ENCODE measurements at places on chromosomes 13 and 19.

DNA sequence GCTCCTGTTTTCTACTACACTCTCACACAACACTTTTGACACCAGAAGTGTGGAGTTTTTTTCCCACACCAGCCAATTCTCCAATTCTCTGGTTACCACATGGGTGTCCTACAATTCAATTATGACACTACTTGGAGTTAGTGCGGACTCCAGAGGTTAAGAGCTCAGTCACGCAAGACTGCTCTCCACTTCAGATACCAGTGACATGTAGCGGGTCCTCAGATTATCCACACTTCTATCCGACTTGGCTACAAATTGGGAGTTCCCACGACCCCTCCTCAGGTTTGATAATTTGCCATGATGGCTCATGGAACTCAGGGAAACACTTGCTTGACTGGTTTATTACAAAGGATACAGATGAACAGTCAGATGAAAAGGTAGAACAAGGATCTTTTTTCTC lies 32.9 kb downstream of the PAN3 start:
- no peak for DNase-seq

- no peak for DNase-seq
Observed at GRCh38 chr19:990746-991145, 6.6 kb downstream of the WDR18 start.

DNA sequence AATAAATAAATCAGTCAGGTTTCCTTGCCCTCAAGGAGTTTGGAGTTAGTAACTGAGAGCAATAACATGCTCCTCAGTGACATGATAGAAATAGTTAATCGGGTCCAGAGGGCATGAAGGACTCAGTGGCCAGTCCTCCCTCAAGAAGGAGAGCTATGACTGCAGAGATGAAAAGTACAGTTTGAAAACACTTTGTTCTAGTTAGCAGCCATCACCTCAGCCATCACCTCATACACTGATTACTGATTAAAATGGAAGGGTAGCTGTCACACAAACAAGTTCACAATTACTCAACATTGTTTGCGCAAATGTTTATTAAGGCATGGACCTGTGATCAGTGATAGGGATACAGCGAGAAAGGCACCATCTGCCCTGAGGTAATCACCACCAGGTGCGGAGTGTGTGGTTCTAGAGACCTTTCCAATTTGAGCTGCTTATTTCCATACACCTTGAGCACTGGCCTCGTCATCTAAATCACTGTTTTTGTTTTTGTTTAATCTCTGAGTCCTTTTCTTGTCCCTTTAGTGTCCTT lies 85.3 kb upstream of the RAP2A start:
- DNase-seq: no peak

GRCh38 chr19:1068009-1069001 lies 1.3 kb downstream of the ARHGAP45 start:
- no peak for DNase-seq

- no peak for DNase-seq
Observed at GRCh38 chr19:46803555-46803954, 15.2 kb upstream of the SLC1A5 start.

DNA sequence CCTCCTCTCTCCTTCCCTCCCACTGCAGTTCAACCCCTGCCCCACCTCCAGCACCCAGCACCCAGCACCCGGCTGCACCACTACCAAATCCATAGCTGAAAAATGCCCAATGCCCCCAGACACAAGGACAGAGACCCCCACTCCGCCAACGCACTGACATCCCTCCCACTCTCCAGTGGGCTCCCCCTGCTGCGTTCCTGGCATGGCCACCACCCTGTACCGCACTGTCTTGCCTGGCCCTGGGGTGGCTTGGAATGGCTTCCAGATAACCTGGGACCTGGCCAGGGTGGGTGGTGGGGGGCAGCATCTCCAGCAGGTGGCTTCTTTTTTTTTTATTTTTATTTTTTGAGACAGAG lies 5.8 kb upstream of the MKNK2 start:
- no peak for DNase-seq

DNA sequence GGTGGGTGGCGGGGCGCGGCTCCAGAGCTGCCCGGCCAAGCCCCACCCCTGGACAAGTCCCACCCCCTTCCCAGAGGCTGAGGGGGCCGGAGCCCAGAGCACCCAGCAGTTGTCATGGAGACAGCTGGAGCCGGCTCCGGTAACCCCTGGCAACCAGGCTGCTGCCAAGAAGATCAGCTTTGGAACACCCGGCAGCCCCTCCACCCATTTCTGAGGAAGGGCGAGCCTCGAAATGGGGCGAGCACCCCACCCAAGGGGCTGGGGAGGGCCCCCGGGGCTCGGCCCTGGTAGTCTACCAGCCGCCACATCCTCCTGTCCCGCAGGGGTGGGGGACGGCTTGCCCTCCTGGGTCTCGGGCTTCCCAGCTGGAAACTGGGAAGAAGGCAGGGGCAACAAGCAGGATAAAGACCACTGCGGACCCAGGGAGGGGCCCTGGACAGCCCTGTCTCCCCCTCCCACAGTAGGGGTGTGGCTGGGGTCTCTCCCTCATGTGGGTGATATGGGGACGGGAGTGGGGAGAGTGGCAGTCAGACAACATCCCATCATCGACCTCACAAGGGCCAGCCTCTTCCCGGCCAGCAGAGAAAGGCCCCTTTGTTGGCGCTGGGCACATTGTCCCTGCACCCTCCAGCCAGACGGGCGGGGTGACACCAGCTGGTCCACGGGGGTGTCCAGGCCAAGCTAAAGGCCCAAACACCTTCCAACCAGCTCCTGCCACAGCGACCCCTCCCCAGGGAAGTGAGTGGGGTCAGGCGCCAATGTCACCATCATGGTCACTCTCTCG lies 1.5 kb downstream of the CERS1 start:
- DNase-seq: no peak

DNA sequence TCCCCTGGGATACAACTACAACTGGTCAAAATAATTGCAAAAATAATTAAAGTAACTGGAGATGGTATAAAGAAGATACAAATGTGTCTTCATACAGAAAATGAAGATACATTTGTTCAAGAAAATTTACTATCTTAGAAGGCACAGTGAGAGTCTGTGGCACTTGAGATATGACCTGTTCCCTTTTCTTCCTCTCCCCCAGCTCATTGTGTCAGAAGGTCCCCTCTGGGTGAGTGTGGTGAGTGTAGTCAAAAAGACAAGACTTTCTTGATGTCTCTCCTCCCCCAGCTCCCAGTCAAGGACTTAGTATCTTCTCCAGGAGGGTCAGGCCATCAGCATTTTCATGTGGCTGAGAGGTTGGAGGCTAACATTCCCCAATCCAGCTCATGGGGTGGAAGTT lies 51.7 kb downstream of the EDNRB start:
- DNase-seq: no peak

- no peak for DNase-seq
Observed at GRCh38 chr13:43273362-43273761, 250.0 kb downstream of the DNAJC15 start.

GRCh38 chr19:21586311-21587116 lies 81.1 kb downstream of the ZNF429 start:
- no peak for DNase-seq

GRCh38 chr19:408441-408901 lies 476 bp downstream of the C2CD4C start:
- DNase-seq: no peak

- no peak for DNase-seq
Observed at GRCh38 chr19:20243629-20244028, 76.6 kb downstream of the ZNF486 start.

DNA sequence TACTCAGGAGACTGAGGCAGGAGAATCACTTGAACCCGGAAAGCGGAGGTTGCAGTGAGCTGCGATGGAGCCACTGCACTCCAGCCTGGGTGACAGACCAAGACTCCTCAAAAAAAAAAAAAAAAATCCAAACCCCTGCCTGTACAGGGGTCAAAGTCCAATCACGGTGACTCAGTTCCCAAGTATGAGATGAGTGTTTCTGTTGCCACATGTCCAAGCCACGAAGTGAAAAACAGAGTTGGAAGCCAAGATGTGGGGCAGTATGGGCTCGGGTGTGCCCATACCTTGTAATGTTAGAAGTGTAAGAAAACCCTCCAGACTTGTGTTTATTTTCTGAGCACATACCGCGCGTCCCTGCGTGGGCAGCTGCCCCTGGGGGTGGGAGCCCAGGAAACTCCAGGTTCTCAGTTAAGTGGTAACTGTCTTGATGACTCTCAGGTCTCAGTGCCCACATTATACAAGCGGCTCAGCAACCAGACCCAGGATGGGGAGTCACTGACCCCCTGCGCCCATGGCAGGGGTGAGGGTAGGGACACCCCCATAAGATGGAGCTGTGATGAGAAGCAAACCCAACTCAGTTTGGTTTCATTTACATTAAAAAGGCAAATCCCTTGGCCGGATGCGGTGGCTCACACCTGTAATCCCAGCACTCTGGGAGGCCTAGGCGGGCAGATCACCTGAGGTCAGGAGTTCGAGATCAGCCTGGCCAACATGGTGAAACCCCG lies 1.2 kb upstream of the GPX4 start:
- DNase-seq: no peak

DNA sequence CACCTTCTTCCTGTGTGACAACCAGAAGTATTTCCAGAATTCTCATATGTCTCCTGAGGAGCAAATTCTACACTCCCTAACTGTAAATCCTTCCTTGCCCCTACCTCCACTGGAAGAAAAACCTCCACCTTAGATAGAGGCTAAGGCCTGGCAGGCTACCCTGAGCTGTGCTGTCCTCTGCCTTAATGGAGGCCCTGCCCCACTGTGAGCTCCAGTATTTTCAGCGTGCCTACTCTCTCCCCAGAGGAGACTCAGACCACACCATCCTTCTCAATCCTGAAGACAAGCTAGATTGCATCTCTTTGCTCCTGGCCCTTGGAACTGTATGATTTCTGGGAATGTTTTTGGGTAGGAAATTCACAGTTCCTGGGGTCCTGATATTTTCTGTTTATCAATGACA lies 110.0 kb upstream of the OBI1 start:
- DNase-seq: no peak

DNA sequence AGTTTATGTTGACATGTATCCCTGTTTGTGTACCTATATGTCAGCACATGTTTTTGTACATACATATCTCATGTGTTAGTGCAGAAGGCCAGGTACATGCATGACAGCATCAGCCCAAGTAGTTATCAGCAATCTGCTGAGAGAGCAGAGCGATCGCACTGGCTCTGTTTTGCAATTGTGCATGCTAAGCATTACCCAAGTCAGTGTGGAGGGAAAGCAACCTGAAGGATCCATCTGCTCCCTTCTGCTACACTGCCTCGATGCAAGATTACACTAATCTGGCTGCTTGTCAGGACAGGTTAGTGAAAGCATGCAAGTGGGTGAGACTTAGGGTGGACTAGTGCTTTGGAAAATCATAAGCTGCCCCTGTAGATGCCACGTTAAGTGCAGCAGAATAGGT lies 211.8 kb downstream of the PCCA start:
- no peak for DNase-seq

DNA sequence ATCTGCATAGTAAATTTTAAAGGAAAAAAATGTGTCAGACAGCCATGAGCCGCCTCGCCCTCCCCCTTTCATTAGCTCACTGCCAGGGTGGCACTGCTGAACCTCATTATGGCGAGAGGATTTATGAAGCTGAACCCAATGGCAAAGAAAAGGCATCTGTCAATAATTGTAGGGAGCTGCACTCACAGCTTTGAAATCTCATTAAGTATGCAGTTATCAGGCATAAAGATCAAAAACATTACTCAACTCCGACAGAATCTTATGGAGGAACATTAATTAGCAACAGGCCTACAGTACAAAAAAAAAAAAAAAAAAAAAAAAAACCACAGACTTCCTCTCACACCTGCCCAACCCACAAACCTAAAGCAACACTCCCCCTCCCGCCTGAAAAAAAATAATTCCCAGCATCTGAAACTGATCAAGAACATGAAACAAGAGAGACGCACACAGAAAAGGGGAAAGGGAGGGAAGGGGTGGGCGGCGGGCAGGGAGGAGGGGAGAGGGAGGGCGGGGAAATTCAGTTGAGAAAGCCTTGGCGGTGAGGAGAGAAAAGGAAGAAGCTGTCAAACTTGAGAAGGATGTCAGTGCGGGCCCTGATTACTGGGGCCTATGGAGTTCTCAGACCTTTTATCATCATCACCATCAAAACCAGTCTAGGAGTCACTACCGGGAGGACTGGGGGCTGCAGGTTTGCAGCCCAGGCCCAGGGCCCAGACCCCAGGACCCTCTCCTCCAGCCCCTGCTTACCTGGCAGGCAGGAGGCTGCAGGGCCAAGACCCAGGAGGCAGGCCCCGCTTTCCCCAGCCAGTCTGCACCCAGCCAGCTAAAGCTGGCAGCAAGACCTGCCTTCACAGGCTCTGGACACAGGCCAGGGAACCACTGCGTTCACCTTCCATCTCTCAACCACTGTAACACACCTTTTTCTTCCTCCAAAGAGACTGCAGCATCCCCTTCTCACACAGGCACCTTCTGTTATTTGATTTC lies 8.9 kb downstream of the TSHZ3 start:
- no peak for DNase-seq

DNA sequence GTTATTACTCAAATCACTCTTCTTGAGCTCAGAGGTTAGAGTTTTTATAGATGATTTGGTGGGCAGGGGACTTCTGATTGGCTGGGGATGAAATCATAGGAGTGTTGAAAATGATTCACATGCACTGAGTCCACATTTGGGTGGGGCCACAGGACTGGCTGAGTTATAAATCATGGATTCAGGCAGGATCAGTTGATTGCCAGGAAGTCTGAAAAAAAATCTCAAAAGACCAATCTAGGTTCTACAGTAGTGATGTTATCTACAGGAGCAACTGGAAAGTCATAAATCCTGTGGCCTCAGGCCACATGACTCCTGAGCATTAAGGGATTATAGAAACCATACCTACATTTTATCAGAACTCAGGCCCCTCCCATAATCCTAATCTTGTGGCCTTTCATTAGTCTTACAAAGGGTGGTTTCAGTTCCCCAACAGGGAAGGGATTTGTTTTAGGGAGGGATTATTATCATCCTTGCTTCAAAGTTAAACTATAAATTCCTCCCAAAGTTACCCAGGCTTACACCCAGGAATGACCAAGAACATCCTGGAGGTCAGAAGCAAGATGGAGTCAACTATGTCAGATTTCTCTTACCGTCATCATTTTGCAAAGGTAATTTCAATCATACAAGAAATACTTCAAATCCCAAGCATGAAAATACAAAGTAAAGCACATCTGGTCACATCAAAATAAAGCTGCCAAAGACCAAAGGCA lies 5.6 kb upstream of the CCDC70 start:
- no peak for DNase-seq

GRCh38 chr19:1213391-1214286 lies 8.1 kb downstream of the STK11 start:
- DNase-seq: no peak

DNA sequence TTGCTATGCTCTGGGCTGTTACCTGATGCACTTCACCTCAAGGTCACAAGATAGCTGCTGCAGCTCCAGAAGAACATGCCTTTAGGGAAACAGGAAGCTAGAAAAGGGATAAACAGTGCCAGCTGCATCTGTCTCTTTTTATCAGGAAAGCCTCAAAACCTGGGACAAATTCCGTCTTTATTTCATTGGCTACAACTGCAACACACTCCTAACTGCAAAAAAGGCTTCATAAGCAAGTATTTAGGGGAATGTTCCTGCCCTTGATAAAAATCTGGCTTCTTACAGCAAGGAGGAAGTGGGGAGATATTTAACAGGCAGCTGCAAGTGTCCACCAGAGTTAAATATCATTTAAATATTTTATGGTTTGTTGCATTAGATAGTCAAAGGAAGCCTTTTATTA lies 34.2 kb upstream of the SERTM1 start:
- no peak for DNase-seq
